ENCODE measurements at places on chromosomes 16 and 17.

- DNase-seq = no peak
Observed at GRCh38 chr17:2701996-2702741, 9.4 kb downstream of the CLUH start.

DNA sequence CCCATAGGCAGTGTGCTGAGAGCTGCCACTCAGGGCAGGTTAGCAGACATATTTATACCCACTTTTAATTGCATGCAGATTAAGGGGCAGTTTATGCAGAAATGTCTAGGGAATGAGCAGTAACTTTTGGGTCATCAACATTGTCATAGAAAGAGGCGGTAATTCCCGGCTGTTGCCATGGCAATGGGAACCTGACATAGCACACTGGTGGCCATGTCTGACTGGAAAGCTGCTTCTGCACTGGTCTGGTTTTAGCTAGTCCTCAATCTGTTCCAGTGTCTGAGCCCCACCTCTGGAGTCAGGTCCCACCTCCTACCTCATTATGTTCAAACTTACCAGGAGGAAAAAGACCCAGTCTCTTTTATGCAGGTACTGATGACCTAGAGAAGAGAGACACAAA is 31.5 kb upstream of the TNRC6C start:
- no peak for DNase-seq

DNA sequence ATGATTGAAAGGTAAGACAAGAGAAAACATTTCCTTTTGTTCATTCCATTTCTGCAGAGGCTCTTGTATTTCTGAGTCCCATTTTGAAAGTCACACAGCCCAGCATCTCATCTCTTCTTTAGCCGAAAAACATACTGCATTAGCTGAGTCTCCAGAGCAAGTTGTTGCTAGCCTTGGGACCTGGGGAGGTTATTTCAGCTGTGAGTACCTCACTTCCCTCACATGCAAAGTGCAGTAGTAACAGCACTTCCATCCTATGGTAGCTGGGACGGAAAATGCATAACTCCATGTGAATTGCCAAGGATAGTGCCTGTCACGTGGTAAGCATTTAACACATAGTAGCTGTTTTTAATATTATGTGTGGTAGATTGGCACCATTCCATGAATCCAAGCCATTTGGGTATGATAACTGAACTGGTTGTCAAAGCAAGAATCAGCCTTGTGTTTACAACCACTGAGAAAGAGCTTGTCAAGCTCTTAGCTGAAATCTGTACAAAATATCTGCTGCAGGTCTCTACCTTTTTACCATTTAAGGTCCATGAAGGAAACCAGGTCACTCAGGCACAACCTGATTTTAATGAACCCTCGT is 345.7 kb downstream of the CDH13 start:
- DNase-seq = peak; percentile 19

DNA sequence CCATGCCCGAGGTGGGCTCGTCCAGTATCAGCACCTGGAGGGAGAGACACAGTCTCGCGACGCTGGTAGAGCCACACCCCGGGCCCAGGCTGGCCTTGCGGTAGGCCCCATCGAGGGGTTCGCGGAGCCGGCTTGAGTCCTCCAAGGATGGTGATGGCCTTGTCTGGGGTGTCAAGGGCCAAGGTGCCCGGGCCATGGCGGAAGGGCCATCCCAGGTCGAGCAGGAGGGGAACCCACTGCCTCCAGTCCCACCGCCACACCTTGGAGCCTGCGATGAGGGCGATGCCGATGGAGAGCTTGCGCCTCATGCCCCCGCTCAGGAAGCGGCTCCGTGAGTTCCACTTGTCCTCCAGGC is 29.6 kb upstream of the RNPS1 start:
- DNase-seq = no peak

DNA sequence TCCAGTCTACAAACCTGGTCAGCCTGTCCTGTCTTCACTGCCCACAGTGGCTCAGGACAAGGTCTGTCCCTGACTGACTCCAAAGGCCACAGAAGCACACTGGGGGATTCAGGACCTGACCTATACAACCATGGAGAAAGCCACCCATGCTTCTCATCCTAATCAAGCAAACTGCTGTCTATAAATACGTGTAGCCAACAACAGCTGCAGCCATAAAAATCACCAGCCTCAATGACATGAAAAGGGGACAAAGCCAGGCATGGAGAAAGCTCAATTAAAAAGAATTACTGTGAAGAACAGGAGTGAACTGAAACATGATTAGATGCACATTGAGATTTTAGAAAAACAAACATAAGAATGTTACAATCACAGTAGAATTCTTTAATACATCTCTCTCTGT is 170.1 kb downstream of the CDK5R1 start:
- no peak for DNase-seq

- no peak for DNase-seq
Observed at GRCh38 chr17:17750881-17751280, 69.6 kb downstream of the RAI1 start.

- DNase-seq = peak; percentile 66
Observed at GRCh38 chr16:51326131-51326856, 175.2 kb upstream of the SALL1 start.

- peak; percentile 82 for DNase-seq
Observed at GRCh38 chr16:22353191-22353919, 21.1 kb downstream of the CDR2 start.

- peak; percentile 98 for DNase-seq
Observed at GRCh38 chr16:84687715-84688114, 12.1 kb upstream of the USP10 start.

DNA sequence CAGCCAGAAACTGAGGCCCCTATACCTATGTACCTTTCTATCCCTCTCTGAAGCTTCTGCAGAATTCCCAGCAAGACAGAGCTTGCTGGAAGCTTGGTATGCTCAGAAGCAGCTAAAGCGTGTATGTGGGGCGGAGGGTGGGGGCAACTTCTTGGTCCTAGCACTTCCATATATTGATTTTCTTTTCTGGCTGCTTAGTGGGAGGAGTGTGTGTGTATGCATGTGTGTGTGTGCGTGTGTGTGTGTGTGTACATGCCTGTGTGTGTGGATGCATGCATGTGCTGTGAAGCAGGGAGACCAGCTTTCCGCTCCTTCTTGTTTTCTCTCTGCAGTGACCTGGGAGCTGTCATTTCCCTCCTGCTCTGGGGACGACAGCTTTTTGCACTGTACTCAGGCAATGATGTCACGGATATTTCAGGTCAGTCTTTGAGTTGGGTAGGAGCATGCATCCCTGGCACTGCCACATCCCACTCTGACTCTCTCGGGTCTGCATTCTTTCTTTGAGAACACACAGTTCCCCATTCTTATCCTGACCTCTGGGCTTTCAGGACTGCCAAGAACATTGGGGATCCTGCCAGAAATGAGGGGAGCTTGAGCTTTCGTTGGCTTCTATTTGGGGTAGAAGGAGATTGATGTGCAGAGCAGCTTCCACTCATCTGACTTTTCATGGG is 10.7 kb downstream of the HPR start:
- DNase-seq = no peak

Data from cardiac fibroblast (primary cell).